Stomach (tissue), 19 donors: ENCODE measurements at places on chromosomes 1 and 21. TPM values are rescaled to one million over a fixed set of nuclear protein-coding genes. Genes with fewer than 3 reads are reported as not detected.

DNA sequence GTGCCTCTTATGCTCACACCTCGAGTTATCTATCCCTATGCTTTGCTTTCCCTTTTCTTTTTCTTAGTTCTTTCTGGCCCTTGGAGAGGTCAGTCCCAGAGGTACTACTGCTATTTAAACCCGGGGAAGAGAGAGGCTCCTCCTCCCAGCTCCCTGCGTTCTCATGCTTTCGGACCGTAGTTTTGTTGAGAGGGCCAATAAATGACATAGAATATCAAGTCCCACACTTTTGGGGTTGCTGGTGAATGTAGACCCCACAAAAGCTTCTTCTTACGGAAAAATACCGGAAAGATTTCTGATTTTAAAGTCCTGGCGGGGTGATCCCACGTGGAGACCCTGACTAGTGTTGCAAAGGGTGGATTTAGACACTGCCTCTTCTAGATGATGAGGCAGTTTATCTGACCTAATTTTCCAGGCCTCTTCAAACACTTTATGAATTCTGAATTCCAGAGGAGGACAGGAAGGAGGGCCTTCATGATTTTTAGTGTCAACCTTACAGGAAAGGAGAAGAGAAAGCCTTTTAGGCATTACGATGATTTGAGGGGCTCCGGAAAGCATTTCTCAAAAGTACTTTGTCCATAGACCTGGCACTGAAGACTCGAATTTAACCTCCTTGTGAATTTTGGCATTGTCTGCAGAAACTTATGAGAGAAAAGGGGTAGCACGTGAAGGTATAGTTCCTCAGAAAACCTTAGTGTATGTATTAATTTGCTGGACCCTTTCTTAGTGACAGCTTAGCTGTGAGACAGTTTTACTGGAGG lies 694 bp downstream of the TMEM167B start:
- peak overlapping the region; percentile 83 for H3K4me3 ChIP-seq
- peak overlapping the region; percentile 99 for H3K27ac ChIP-seq
- H3K4me1 ChIP-seq, result peaks cover 64% of the 10 kb centered on the region

CAPN2 gene
- 171 TPM for polyA plus RNA-seq

CD1E gene
- polyA plus RNA-seq, result 0.53 TPM

GRCh38 chr1:201539561-201540431 lies 869 bp downstream of the NAV1 start:
- H3K4me3 ChIP-seq, result peak overlapping the region; percentile 63
- peaks cover 31% of the 10 kb centered on the region for H3K4me1 ChIP-seq
- H3K36me3 ChIP-seq, result no peaks in the 10 kb centered on the region
- H3K27me3 ChIP-seq, result peaks cover 23% of the 10 kb centered on the region

GRCh38 chr1:179824265-179824664 lies 53.3 kb downstream of the TOR1AIP2 start:
- DNase-seq, result no peak
- peaks cover 7% of the 10 kb centered on the region for H3K27me3 ChIP-seq
- H3K27ac ChIP-seq, result no peak overlapping the region
- H3K4me1 ChIP-seq, result no peaks in the 10 kb centered on the region
- no peaks in the 10 kb centered on the region for H3K36me3 ChIP-seq

DNA sequence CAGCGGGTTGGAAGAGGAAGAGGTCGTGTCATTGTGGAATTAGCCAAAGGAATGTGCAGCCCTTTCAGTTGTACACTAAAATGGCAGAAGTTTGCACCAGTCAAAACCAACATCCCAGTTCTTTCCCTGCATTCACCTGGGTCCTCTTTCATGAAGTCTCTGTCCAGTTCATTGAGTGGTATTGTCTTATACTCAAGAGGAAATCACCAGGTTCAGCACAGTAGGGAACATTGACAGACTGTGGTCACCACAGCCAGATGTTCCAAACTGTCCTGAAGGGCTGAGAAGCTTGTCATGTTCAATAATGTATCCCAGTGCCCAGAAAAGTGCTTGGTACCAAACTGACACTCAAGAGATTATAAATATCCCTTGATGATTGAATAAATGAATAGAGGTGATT lies 131.6 kb downstream of the GLUL start:
- peak overlapping the region; percentile 74 for H3K27ac ChIP-seq
- H3K4me3 ChIP-seq, result no peak overlapping the region
- H3K36me3 ChIP-seq, result no peaks in the 10 kb centered on the region
- no peaks in the 10 kb centered on the region for H3K27me3 ChIP-seq
- peaks cover 21% of the 10 kb centered on the region for H3K4me1 ChIP-seq

GRCh38 chr1:85229574-85230097 lies 28.8 kb upstream of the SYDE2 start:
- H3K4me3 ChIP-seq, result no peak overlapping the region
- DNase-seq, result peak; percentile 53
- H3K4me1 ChIP-seq, result peaks cover 13% of the 10 kb centered on the region

DNA sequence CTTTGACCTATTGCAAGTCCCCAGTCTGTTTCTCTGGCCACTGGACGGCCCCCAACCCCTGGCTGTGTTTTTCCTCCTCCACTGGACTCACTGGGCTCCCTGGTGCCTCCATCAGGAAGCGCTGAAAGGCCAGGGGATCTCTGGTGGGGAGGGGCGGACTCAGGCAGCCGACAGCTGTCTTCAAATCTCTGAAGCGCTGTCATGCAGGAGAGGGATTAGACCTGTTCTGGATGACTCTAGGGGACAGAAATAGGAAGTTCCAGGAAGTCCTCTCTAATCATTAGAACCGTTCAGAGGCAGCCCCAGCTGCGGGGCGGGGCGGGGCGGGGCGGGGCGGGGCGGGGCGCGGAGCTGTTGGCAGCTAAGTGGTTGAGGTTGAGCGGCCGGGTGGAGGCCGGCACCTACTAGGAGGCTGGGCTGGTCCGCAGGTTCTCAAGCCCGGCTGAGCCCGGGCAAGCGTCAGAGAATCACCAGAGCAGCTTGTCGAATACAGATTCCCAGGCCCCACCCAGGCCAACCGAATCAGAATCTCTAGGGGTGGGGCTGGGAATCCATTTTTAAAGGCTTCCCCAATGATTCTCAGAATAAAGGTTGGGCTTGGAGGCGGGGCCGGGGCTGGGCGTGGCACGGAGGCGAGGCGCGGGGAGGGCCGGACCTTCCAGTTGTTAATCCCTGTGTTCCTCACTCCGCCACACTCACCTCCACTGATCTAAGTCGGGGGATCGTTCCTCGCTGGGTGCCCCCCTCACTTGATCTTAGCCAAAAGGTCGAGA lies 11.4 kb upstream of the PHLDA3 start:
- peaks cover 22% of the 10 kb centered on the region for H3K36me3 ChIP-seq
- peaks cover 30% of the 10 kb centered on the region for H3K4me1 ChIP-seq
- peak overlapping the region; percentile 50 for H3K4me3 ChIP-seq
- peak overlapping the region; percentile 77 for H3K27ac ChIP-seq
- peak; percentile 84 for DNase-seq
